Activated CD4-positive, alpha-beta T cell treated with anti-CD3 and anti-CD28 coated beads for 36 hours (primary cell): ENCODE measurements at places on chromosomes 5 and 9.

- no peak for DNase-seq
These were observed 227.0 kb downstream of the SEMA6A start for GRCh38 chr5:116347657-116348056.

DNA sequence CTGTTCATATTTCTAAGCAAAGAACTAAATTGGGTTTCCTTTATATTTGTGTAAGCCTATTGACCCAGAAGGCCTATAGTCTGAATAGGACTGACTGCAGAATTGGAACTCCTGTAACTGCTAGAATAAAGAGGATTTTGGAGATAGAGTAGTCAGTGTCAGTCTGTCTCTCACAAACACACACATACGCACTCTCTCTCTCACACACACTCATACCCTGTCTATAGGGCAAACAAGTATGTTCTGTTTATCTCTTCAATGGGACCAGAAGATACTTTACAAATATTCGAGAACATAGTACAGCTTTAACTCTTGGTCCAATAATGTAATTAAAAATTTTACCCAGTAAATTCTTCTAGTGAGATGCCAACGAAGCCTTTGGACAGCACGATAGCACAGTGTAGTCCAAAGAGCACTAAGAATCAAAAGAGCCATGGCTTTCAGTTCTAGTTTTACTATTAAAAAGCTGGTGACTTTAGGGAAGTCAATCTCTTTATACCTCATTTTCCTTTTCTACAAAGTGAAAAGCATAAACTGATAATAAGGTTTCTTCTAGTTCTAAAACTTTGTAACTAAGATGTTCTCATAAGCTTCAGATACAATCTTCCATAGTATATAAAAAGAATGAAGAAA lies 19.3 kb downstream of the ABHD17B start:
- no peak for DNase-seq

GRCh38 chr9:19033015-19033414 lies at the start of gene SAXO1:
Gene SAXO1 (minus strand): TSS chr9:19033209. CDS start chr9:19032908, 301 bp downstream.
- DNase-seq: no peak

DNA sequence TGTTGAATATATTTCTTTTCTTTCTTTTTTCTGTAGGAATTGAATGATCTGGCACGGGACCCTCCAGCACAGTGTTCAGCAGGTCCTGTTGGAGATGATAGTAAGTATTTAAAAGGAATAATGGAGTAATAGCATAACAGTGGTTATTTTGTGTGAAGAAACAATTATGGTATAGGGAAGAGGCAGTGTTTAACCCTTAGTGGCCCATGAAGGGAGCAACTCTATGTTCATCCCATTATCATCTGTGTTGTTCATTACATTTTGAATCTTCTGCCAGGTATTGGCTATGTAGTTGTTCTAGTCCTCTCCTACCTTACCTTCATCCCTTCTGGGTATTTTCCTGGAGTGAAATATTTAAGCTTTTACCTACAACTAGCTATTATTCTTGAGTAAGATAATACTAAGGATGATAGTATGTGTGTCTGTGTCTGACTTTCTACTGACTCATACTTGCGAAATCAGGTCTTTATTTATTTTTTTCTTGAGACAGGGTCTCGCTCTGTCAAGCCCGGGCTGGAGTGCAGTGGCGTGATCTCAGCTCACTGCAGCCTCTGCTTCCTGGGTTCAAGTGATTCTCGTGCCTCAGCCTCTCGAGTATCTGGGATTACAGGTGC lies 39.3 kb downstream of the UBE2D2 start:
- DNase-seq: no peak

GRCh38 chr5:32542216-32543059 lies 42.9 kb upstream of the SUB1 start:
- DNase-seq: peak; percentile 61

GRCh38 chr5:81162501-81162900 lies 70.6 kb upstream of the CKMT2 start:
- DNase-seq: no peak

DNA sequence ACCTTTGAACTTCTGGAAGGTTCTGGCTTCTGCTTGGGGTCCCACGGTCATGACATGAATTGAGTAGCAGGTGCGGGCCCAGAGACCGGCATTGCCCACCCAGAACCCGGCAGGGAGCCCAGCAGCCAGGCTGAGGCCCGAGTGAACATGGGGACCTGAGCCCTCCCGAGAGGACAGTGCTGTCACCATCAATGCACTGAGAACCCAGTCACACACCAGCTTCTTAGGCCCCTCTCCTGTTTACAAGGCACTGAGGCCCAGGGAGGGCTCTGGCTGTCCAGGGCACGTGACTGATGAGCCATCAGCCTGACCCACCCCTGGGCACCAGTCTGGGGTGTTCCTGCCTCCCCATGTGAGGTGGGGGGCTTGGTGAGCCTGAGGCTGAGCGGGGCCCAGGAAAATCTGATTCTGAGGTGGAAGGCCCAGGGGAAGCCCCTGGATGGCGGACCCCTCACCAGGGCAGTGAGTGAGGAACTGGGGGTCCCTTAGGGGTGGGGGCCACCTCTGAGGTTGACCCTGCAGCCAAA lies 60.3 kb upstream of the RNU6ATAC start:
- DNase-seq: no peak

DNA sequence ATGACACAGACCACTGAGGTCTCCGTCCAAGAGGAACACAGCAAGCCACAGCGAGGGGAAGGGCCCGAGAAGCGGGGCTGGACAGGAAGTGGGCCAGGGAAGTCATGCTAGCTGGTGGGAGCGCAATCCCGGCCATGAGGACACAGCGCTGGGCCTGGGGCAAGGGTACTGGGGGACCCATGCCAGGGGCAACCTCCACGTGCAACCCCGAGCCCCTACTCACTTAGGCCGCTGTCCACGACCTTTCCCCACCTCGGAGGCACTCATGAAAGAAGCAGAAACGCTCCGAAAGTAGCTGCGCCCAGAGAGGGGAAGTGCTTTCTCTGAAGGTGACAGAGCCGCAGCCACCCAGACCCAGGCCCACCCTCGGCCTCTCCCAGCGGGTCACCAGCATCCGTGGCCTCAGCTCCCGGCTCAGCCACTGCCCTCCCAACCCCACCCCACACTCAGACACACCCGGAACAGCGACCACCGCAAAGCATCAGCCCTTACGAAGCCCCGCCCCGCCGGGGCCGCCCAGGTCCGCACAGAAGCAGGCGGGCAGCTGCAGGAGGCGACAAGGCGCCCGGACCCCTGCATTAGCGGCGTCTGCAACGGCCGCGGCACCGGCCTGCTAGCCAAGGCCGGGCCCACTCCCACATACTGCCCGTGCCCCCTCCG lies 782 bp downstream of the BICD2 start:
- DNase-seq: peak; percentile 41

GRCh38 chr9:7173139-7173538 lies 415.4 kb downstream of the KDM4C start:
- no peak for DNase-seq

GRCh38 chr5:32307769-32308194 lies 5.0 kb downstream of the MTMR12 start:
- no peak for DNase-seq
